ENCODE measurements at places on chromosomes 11 and 22.

GRCh38 chr22:24051028-24051427 is 39.9 kb downstream of the CABIN1 start:
- no peak for DNase-seq

- no peak for DNase-seq
These were observed 4.2 kb upstream of the SERPINH1 start for GRCh38 chr11:75557666-75558494.

GRCh38 chr11:117766576-117766975 is 30.4 kb downstream of the DSCAML1 start:
- DNase-seq, result no peak

- DNase-seq, result no peak
These were observed 51.5 kb upstream of the POU2AF2 start for GRCh38 chr11:111193924-111194490.

GRCh38 chr11:100867606-100868005 is 180.5 kb downstream of the ARHGAP42 start:
- no peak for DNase-seq

DNA sequence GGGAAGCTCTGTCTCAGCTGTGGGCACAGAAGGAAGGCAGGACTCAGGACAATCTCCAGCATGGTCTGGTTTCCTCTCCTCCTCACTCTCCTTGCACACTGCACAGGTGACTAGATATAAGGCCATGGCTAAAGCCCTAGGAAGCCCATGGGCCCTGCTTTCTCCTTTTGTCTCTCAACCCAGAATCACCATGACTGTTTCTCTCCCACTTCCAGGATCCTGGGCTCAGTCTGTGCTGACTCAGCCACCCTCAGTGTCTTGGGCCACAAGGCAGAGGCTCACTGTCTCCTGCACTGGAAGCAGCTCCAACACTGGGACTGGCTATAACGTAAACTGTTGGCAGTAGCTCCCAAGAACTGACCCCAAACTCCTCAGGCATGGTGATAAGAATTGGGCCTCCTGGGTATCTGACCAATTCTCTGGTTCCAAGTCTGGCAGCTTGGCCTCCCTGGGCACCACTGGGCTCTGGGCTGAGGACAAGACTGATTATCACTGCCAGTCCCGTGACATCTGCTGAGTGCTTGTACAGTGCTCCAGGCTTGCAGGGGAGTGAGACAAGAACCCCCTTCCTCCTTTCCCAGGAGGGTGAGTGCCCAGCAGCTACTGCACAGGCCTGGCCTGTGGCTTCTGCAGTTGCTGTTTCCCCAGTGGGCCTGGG is 104.0 kb upstream of the TOP3B start:
- DNase-seq, result no peak

GRCh38 chr11:41431784-41432183 is 27.7 kb downstream of the LRRC4C start:
- no peak for DNase-seq

DNA sequence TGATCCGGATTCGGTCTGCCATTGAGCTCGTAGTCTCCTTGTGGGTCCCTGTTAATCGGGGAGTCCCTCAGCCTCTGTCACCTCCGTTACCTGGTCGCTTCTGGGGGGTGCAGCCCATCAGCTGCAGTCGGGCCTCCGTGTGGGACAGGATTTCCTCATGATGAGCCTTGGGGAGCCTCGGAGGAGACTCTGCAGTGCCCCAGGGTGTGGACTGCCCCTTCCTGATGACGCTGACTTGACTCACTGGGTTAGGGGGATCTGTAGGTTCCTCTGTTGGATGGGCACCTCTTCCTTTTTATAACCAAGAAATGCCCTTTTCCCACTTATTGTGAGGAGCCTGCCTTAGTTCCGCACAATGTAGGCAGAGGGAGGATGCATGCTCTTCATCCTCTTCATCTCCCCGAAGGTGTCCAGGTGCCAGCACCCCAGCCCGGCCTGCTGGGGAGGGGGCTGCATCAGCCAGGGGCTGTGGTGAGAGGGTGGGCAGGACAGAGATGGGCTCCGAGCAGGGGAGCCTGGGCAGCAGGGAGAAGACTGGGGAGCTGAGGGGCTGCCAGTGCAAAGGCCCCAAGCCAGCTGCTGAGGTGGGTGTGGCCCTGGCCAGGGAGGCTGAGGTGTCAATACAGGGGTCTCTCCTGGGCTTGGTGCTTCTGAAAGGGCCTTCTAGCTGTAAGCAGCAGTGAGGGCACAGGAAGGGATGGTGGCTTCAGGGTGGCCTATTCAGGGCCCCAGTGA is 13.5 kb upstream of the TTLL8 start:
- no peak for DNase-seq

DNA sequence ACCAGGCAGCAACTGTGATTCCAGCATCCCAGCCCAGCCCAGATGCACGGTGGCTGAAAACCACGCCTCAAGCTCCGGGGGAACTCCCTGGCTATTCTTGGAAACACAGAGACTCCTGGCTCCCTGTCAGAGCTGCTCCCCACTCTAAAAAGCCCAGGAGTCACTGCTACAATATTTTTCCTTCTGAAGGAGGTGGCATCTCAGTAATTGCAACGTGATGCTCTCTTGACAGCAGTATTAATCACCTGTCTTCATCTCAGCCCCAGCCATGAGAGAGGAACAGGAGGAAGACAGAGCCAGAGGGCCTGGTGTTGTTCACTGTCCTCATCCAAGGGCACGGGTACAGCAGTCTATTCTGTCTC is 26.9 kb downstream of the DRD2 start:
- DNase-seq, result no peak

- no peak for DNase-seq
These were observed 19.8 kb upstream of the TMPRSS5 start for GRCh38 chr11:113725913-113726312.

- DNase-seq, result no peak
These were observed 1.6 kb upstream of the DDX10 start for GRCh38 chr11:108663154-108663877.

- DNase-seq, result no peak
These were observed 29.5 kb upstream of the APOA1 start for GRCh38 chr11:116866804-116867455.

GRCh38 chr22:43110927-43111623 is 525 bp downstream of the BIK start:
- no peak for DNase-seq

GRCh38 chr11:121006922-121007321 is 17.0 kb upstream of the TBCEL start:
- DNase-seq, result no peak

DNA sequence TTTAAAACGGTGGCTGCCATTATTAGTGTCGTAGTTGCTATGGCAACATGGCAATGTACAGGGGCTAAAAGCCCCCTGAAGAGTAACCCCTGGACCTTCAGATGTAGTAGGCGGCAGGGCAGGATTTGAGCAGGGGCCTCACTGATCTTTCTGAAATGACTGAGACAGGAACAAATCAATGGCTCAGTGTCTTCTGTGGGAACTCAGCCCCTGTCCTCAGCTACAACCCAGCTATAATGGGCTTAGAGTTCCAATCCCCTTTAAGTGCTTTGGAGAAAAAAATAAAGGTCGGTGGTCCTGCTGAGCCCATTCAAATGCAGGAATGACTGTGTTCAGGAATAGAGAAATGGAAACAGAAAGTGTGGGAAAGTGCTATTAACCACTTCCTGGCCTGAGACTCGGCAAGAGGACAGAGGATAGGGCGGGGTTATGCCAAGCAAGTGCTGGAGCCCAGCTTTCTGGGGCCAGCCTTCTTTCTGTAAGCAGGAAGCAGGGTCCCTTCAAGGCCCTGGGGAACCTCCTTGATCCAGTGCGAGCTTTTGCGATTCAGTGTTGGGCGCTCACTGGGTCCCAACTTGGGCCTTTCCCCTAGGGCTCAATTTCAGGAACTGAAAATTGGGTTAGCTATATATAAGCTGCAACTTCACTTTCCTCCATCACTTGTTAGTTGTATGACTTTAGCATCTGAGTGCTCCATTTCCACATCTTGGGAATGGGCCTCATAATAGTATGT is 6.1 kb upstream of the CD82 start:
- DNase-seq, result no peak

DNA sequence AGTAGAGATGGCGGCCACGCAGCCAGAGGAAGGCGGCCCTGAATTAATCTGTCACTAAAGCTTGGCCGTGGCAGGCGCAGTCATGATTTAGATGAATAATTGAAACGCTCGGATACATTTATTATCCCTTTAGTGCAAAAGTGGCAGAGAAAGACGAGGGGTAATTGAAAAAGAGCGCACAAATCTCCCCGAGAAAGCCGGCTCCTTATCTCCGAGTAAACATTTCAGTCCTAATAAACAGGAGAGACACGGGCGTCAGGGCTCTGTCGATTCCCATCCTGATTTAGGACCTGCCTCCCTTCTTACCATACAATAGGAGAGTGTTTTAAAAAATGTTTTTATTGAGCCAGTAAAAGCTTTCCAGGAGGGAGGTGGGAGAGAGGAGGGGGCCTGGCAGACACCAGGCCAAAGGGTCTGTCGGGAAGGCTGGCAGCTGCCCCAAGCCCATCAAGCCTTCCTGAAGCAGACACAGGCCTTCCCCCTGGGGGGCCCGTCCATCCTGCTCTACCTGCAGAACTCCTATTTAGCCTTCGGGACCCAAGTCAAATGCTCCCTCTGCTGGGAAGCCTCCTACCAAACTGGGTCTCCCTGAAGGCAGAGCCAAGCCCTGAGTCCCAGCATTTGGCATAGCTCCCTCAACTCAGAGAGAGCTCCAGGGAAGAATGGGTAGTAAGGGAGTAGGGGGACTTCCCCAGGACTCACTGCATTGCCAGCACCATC is 22.8 kb downstream of the OTUB1 start:
- no peak for DNase-seq

- DNase-seq, result no peak
These were observed 27.0 kb downstream of the MYO7A start for GRCh38 chr11:77155082-77155475.

GRCh38 chr11:75344761-75345454 is 6.6 kb downstream of the ARRB1 start:
- no peak for DNase-seq

DNA sequence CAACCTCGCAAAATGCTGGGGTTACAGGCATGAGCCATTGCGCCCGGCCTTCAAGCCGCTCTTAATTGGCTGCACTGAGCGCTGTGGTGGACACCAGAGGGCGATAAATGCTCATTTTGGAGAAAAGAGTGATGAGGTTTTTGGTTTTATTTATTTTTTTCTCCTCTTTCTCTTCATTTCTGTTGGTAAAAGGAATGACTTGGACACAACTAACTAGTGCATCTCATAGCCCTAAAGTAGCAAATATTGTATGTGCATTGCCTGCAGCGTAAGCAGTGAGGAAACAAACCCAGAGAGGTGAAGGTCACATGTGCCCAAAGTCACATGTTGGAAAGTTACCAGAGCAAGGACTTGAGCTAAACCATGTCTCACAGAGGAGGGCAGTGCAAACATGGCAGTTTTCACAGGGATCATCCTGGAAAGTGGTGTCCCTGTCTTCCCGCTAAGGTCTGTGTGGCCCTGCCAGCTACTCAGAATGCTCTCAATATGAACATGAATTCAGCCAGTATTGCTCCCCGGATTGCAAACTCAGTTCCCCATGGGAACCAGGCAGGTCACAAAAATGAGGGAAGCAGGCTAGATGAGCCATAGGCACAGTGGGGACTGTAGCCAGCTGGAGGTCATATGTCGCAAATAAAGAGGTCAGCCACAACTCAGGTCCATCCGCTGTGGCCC is 8.6 kb upstream of the CD82 start:
- DNase-seq, result peak; percentile 27

GRCh38 chr11:122681070-122681469 is 25.5 kb downstream of the UBASH3B start:
- no peak for DNase-seq

DNA sequence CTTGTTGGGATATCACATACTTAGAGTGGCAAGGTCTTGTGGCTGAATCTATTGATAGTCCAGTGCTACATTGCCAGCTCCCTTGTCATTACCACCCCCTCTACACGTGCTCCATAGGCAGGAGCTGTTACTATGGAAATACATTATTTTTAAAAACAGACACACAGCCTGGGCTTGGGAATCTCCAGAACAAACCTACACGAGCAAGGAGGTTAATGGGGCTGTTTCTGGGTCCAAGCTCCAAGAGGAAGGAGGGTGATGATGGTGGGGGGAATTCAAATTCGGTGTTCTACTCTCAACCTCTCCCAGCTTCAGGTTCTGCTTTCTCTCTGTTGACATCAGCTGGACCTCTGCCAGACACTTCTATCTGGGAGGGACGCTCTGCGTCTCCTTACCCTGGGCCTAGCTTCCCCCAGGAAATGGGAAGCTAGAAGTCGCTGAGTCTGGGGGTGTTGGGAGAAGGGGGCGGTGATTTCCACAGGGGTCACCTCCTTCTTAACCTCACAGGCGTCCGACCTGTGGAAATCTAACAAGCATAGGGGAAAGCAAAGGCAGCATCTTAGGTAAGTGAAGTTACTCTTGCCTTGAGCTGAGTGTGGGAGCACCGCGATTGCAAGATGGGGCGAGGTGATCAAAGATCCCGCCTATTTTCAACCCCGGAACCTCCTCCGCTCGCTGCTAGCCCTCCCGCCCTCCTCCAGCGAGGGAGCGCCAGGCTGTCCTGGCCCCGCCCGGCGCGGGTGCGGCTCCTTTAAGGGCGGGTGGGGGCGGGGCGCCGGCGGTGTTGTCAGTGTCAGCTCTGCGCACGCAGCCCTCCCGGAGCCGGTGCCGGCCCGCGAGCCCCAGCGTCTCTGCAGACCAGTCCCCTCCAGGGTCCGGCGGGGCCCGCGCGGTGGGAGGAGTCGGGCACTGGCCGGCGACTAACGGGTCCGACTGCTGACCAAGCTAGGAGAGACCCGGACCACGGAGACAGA is at the start of gene C2CD2L:
C2CD2L (plus strand) TSS at position 781 of the 974 bp plus-strand sequence. CDS start 398 bp downstream, outside the sequence.
- peak; percentile 68 for DNase-seq

- no peak for DNase-seq
These were observed 1.1 kb downstream of the HMGXB4 start for GRCh38 chr22:35258191-35258988.

- no peak for DNase-seq
These were observed 271.8 kb downstream of the LARGE1 start for GRCh38 chr22:33648478-33648877.

DNA sequence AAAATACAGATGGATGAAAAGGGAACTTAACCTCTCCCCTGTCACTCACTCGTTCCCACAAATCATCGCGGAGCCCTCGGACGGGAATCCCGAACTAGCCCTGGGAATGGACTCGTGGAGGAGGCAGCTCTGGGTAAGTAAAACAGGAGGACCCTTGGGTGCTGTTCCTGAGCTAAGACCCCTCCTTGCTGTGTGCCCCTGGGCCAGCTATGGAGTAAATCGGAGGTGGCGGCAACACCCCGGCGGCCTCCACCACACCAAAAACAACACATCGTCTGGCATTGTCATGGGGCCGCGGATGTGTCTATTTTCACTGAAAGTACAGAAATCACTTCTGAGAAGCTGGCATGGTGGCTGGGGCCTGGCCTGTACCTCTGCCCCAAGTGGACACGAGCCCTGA is 12.1 kb downstream of the CPT1A start:
- no peak for DNase-seq

GRCh38 chr22:45702981-45703380 is 31.3 kb downstream of the ATXN10 start:
- no peak for DNase-seq

Measured in NCI-H1930 (cell line).